Bronchial epithelial cell (primary cell): ENCODE measurements at places on chromosomes 2 and 18. TPM values are rescaled to one million over a fixed set of nuclear protein-coding genes. Genes with fewer than 3 reads are reported as not detected.

Gene COMMD1
- 30.5 and 34.7 TPM in 2 replicates for total RNA-seq

DNA sequence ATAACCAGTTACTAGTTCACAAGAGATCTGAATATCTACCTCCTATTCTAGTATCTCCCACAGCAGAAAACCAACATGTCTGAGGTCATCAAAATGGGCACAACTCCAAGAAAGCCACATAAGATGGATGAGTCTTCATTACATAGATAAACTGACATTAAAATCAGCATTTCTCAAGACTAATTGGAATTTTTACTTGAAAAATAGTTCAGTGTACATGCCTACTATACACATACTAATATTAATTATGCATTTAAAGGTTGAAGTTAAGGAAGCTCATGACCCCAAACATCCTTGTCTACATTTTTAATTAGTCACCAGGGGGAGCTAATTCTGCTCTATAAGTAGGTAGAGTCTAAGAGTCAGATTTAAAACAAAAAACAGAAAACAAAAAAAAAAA lies 41.9 kb downstream of the ZNF521 start:
- peak; percentile 45 for DNase-seq

Gene FAP
- total RNA-seq: 0.26 and 1.1 TPM in 2 replicates

GRCh38 chr2:32246911-32247310 lies 17.8 kb downstream of the NLRC4 start:
- DNase-seq: peak; percentile 86

DNA sequence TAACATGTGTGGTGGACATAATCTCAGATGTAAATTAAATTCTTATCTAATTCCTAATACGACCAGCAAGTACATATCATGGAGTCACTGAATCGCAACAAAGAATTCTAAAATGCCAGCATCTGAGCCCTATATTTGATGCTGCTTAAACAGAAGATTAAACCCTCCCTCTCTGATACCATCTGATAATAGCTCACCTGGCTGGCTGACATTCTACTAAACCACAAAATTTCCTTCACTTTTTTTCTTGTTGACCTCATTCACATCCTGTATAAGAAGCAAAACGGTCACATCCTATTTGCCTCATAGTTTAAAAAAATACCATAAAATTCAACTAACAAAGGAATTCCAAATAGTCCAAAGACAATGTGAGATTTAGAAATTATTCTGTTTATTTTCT lies 371.6 kb upstream of the SLC8A1 start:
- DNase-seq: no peak
